NCI-H1436 (cell line): ENCODE measurements at places on chromosomes 13 and 19.
A peak's percentile ranks its signal among the peaks of the same experiment; 100 is the strongest.

GRCh38 chr13:78960881-78961280 lies 301.9 kb upstream of the OBI1 start:
- no peak for DNase-seq

DNA sequence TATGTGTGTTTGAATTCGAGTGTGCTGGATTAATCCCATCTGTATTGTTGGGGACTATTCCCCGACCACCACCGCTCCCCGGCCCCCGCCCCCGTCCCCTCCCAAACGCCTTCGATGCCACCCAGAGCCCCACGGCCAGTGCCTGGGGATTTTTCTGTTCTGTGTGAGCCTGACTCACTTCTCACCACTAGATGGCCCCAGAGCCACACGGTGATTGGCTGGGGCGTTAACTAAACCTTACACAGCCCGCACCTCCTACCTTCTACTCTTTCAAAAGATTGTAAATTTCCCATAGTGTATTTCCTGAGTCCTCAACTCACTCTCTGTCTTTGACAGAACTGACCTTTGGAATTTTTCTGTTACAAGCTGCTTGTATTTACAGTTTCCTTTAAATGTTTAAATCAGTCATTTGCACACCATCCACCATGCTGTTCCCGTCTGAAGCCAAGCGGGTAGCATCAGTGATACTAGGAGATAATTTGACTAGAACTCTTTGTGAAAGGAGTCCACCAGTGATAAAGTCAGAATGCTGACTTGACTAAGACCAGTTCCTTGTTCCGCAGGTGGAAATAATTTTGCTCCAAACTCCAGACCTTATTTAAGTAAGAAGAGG lies 61.4 kb downstream of the RFX2 start:
- DNase-seq: peak; percentile 75

GRCh38 chr19:18712981-18713380 lies 29.5 kb downstream of the CRTC1 start:
- no peak for DNase-seq

DNA sequence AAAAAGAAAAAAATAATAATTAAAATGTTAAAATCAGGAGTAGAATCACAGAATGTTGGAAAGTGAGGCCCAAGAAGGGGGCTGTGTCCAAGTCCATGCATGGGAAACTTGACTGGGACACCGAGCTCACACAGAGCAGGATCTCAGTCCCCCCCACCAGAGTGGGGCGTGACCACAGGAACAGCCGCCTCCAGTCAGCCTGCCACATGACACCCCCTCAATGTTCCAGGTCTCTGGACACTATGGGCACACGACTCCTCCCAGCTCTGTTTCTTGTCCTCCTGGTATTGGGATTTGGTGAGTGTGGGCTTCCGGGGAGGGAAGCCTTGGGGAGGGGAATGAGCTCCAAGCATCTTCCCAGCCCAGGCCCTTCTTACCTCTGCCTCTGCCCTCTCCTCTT lies 2.4 kb downstream of the APOC2 start:
- no peak for DNase-seq

DNA sequence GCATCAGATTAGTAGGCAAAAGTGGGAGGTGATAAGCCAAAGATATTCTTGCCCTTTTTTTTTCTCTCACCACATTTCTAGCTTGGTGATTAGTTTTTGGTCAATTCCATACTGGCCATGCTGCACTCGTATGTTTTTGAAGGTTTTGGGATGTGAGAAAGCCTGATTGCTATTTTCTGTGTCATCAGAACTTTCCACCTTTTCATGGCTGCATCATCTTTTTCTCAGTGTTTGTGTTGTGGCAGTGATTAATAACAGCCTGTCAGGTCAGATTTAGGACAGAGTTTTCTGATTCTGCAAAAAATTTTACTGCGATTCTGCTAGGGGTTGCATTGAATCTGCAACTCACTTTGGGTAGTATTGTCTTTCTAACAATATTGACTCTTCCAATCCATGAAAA lies 32.9 kb downstream of the PSG1 start:
- DNase-seq: no peak

- no peak for DNase-seq
These were observed 108.6 kb downstream of the EFNB2 start for GRCh38 chr13:106426909-106427308.

DNA sequence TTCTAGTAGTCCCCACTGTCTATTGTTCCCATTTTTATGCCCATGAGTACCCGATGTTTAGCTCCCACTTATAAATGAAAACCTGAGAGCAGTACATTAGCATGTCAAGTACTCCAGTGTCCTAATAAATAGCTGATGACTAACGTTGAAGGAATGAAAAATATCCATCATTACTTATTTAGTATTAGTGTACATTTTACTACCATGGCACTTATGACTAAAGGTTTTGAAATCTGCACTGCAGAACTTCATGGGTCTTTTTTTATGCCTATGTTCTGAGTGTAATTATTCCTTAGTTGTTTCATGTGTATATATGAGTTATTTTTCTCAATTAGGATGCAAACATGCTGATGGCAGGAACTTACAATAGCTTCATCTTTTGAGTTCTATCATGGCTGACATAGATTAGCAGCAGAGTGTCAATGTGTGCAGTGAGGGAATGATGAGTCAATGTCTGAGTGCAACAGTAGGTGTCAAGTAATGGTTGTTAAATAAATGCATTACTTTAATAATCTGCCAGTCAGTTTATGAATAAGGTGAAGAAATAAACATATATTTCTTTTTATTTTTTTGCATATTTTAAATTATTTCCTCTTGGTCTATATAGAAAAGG lies 188.4 kb downstream of the ITGBL1 start:
- no peak for DNase-seq

GRCh38 chr19:18723871-18724377 lies 40.4 kb downstream of the CRTC1 start:
- DNase-seq: no peak

GRCh38 chr19:5302396-5302795 lies 38.2 kb downstream of the PTPRS start:
- DNase-seq: no peak

DNA sequence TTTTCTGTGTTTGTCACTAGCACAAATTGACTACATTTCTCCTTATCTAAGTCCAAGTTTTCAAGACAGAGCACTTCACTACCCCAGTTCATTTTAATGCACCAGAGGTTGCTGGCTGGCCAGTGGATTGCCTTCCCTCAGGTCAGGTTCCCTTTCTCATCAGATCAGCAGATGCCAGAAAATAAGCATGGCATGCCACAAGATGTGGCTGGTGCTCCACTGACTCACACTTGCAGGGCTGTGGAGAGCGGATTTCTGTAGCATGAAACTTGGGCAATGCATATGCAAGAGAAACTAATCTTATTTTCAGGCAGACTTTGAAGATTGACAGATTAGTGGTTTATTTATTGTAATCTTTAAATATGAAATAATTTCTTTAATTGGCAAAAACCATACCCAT lies 79.5 kb downstream of the RUBCNL start:
- no peak for DNase-seq

DNA sequence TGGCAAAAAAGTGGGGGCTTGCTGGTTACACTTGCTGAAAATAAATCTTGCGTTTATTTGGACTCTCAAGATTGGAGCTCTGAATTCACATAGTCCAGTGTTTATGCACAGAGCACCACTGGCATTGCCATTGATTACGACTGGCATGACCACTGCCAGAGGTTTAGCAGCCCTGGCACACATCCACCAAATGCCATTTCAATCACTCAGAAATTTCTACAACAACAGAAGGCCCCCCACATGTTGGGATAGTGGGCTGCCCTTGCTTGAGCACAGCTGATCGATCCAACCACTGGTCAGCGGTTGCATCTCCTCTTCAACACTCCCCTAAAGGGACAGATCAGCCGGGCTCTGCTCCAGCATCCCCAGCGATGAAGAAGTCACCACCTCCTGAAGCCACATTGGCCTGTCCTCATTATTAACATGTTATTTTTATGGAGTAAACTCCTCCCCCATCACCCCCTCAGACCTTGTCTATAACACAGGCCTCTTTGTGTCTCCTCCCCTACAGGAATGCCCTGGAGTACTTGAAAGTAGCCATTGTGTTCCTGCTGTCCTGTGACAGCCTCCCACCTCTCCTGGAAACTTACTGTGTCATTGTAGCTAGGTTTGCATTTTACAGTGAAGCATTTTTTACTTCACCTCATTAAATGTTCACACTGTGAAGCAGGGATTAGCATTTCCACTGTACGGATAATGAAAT lies 51.3 kb downstream of the CDADC1 start:
- DNase-seq: no peak

DNA sequence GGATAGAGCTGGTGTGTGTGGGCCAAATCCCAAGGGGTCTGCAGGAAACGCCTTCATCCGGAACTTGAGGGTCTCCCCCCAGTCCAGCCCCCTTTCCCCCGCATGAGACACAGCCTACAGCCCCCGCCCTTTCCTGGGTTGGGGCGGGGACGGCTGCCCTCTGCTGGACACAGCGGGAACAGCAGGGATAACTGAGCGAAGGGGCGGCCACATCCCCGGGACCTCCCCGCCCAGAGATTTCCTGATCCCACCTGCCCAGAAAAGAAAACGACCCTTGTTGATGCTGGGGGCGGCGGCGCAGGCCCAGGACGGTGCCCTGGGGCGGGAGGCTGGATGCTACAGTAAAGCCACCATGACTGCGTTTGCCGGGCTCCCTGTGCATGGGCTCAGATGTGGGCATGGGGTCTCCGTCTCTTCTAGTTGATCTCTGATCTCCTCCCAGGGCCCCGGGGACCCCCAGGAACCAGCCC lies 14.2 kb downstream of the ONECUT3 start:
- DNase-seq: peak; percentile 38

- DNase-seq: no peak
These were observed 67.4 kb downstream of the GGACT start for GRCh38 chr13:100520936-100521850.

DNA sequence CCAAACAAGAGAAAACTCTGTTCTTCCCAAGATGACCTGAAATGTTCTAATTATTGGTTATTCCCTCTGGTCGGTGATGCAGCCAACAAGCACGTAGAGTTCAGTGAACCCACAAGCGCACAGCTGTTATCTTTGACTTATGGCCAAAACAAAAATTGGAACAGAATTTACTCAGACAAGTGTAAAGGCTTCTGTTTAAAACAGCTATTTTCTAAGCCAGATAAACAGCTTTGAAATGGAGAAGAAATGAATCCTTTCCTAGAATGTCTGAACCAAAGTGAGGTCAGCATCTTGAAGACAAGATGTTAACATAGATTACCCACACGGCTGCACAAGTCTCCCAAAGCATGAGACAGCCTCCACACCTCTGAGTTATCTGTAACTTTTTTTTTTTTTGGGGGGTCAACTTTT lies 669.2 kb downstream of the DIAPH3 start:
- no peak for DNase-seq

GRCh38 chr13:25738342-25739196 lies 313.2 kb downstream of the SHISA2 start:
- DNase-seq: peak; percentile 10

DNA sequence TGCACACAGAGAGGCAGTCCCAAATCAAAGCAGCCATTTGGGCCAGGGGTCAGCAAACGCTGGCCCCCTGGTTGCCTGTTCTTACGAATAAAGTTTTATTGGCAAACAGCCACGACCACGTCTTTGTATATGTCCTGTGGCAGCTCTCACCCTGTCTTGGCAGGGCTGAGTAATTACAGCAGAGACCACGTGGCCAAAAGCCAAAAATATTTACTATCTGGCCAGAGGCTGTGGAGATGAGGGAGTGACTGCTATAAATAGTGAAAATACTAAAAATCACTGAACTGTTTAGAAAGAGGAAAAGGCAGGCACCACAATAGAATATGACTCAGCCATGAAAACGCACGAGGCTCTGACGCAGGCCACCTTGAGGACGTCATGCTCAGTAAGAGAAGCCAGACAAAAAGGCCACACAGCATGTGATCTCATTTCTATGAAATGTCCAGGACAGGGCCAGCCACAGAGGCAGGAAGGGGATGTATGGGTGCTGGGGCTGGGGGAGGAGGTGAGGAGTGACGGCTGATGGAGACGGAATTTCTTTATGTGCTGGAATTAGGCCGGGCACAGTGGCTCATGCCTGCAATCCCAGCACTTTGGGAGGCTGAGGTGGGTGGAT lies 29.4 kb downstream of the SMIM24 start:
- DNase-seq: no peak

GRCh38 chr19:48989701-48990291 lies 3.3 kb downstream of the GYS1 start:
- no peak for DNase-seq

- peak; percentile 53 for DNase-seq
These were observed 463.8 kb downstream of the ITGBL1 start for GRCh38 chr13:101916108-101916774.

- DNase-seq: no peak
These were observed 697.5 kb upstream of the PCDH20 start for GRCh38 chr13:62113179-62113578.

GRCh38 chr13:25352230-25352629 lies 19.5 kb upstream of the ATP8A2 start:
- no peak for DNase-seq

GRCh38 chr19:13033244-13033643 lies 38.0 kb downstream of the NFIX start:
- DNase-seq: no peak

DNA sequence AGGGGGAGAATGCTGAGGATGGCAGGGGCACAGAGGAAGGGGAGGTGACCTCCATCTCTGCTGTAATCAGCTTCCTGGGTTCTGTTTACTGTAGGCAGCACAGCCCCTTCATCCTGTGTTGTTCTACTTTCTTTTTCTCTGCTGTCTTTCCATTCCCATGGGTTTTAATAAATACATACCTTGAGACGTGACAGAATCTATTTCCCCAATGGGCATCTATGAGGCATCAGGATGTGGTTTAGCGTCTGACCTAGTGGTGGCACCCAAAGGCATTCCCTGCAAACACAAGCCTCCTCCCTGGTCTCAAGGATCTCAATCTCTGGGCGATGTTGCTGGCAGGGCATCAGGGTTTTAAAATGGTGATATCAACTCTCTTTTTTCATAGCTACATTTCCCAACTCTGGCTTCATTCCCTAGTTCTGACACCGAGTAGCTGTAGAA lies 60.8 kb downstream of the ALOX5AP start:
- no peak for DNase-seq

GRCh38 chr13:60463787-60464186 lies 66.8 kb downstream of the TDRD3 start:
- DNase-seq: no peak

- DNase-seq: no peak
These were observed 2.7 kb downstream of the PSG8 start for GRCh38 chr19:42762789-42763188.

DNA sequence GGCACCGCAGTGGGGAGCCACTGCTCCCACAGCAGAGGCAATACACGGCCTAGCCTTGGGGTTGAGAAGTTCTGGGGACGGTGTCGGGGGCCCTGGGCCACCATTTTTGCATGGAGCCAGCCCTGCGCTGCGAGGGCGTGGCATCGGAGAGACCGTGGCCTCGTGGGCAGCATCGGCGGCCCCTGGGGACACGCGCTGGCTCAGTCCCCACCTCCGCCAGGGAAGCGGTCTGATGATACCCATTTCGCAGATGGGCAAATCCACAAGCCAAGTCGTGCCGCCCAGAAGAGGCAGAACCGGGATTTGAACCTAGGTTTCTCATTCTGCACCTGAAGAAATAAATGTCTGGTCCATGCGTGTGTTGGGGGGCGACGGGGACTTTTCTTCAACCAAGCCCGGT lies 1.2 kb upstream of the UPK1A start:
- no peak for DNase-seq

- DNase-seq: peak; percentile 50
These were observed 5.3 kb upstream of the GPR4 start for GRCh38 chr19:45607071-45608029.

- DNase-seq: no peak
These were observed 1.5 kb downstream of the KIR2DL3 start for GRCh38 chr19:54739587-54740497.

GRCh38 chr13:43905435-43906031 lies 25.8 kb downstream of the LACC1 start:
- DNase-seq: peak; percentile 36
